Endodermal cell (in vitro differentiated cells): ENCODE measurements at places on chromosomes 7 and 10. TPM values are rescaled to one million over a fixed set of nuclear protein-coding genes. Genes with fewer than 3 reads are reported as not detected.

Gene APBB1IP
- 0.21 to 0.34 TPM (median 0.24 TPM) in 3 replicates for total RNA-seq

GRCh38 chr7:74267756-74268565, 13.8 kb upstream of the RFC2 start:
- DNase-seq = no peak

GRCh38 chr10:3528271-3528670, 256.7 kb downstream of the KLF6 start:
- no peak for DNase-seq

DNA sequence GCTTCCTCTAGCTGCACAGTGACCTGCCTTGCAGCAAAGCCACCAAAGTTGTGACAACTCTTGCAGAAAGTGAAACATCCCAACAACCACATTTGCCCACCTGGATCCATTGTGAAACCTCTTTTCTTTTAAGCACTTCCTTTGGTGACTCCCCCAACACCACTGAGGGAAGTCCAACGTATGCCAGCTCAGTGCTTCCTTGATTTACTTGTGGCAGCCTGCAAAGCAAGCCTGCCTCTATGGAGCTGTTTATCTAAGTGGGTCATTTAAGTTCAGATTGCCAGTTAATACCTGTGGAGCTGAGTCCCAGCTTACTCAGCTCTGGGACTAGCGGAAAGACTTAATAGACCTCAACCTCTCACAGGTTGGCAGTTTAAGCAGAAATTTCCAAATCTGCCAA, 230.8 kb upstream of the GHITM start:
- no peak for DNase-seq

- no peak for DNase-seq
Observed at GRCh38 chr10:31554556-31554955, 235.5 kb downstream of the ZEB1 start.

Gene HTR5A
- 0.46 TPM in 1 of 3 replicates, not detected in the others for total RNA-seq

- DNase-seq = no peak
Observed at GRCh38 chr7:148700661-148701064, 2.0 kb downstream of the CUL1 start.

Gene PNLIPRP2
- total RNA-seq = 0.50 and 0.79 TPM in 2 replicates

Gene BTBD16
- total RNA-seq = not detected in 2 replicates
